ENCODE measurements at places on chromosomes 13 and 19. TPM values are rescaled to one million over a fixed set of nuclear protein-coding genes. Genes with fewer than 3 reads are reported as not detected.

Gene NCAN
- not detected for total RNA-seq

Gene SERPINE3
- not detected for total RNA-seq

Gene ASPDH
- not detected for total RNA-seq

Gene ACTMAP
- total RNA-seq: under 0.01 TPM

Measured in skeletal muscle tissue (tissue), 5 donors.